ENCODE measurements at places on chromosomes 6 and 20.
A peak's percentile ranks its signal among the peaks of the same experiment; 100 is the strongest.

- no peak for DNase-seq
Measured at GRCh38 chr6:13697857-13698256, 13.8 kb downstream of the RANBP9 start.

DNA sequence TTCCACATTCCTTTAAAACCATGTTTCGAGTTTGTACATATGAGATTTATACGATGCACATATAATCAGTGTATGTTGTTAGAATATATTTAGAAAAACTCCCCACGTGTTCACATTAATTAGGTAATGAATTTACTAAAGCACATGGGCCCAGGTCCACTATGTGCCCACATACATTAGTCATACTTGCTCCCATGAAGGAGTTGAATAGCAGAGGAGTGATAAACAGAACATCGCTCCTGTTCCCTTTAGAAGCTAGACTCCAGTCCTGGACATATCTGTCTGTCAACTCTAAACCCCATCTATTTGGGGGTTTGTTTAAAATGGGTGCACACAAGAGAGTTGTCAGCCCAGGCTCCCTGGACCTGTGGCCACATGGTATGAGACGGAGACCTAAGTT lies 108.1 kb upstream of the TIAM2 start:
- DNase-seq: no peak

GRCh38 chr20:41072190-41072863 lies 43.7 kb downstream of the TOP1 start:
- no peak for DNase-seq

DNA sequence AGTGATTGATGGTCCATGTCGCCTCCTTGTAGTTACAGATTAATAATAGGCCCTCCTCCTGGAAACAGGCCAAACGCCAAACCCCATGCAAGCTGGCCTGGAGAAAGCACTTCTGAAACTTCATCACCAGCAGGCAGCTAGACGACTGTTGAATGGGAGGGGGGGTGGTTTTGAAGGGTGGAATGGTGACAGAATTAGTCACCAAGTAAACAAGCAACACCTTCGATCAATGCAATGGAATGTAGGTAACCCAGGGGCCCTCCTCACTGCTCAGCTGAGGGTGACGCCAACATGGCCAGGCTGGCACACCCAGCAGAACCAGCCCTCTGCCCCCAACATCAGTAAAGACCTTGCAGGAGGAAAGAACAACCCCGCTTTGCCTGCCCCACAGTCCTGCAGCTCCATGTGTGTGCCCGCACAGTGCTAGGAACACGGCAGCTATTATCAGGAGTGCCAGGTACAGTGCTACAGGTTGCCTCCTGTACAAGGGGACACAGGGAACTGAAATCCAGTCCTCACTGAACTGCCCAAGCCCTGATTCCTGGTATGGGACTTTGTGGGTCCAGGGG lies 2.7 kb downstream of the BCAS1 start:
- DNase-seq: no peak

DNA sequence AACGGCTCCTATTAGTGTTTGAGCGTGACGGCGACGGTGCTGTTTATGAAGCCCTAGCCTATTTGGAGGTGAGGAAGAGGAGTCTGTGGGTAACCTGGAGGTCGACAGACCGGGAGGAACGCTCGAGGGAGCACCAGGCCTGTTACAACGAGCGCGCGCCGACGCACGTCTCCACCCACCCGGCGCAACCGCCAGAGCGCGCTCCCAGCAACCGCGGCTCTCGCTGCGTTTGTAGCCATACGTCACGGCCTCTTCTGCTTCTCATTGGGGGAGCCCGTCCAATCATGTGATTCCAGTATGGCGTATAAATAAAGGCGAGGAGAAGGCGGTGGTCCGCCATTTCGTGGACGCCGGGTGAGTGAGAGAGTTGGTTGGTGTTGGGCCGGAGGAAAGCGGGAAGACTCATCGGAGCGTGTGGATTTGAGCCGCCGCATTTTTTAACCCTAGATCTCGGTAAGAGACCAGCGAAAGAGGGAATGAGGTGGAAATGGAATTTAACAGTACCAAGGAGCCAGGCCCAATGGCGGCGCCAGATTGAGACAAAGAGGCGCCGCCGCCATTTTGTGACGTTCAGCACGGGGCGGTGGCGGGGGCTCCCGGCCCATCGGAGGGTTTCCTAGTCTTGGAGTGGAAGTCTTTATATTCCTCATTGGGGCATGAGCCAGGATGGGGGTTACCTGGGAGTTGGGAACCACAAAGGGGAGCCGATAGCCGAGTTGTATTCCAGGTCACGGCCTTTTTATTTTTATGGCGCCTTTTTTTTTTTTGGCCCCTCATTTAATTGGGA lies at the start of gene SRSF3:
Gene SRSF3 (plus strand): TSS at position 334 of the 787 bp plus-strand sequence. CDS start 2,401 bp downstream, outside the sequence.
- peak; percentile 94 for DNase-seq

DNA sequence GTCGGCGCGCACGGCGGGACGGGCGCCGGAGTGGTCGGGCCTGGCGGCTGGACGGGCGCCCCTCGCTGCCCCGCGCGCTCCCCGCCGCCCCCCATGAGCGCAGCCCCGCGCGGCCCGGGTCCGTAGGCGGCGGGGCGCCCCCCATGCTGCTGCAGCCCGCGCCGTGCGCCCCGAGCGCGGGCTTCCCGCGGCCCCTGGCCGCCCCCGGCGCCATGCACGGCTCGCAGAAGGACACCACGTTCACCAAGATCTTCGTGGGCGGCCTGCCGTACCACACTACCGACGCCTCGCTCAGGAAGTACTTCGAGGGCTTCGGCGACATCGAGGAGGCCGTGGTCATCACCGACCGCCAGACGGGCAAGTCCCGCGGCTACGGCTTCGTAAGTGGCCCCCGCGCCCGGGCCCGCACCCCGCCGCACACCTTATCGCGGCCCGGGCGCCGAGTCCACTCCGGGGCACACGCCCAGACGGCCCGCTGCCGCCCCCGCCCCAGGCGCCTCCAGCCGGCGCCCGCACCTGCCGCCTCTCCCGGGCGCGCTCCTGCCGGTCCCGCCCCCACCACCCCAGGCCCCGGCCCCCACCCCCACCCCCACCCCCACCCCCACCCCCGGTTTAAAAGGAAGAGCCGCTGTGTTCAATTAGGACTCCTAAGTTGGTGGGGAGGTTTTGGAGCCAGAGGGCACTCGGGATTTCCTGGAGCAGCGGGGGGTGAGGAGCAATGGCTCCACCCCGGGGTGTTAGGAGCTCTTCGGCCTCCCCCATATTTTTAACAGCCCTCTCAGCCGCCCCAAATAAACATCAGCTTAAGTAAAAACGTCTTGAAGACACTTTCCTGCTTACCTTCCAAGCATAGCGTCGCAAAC lies 474 bp downstream of the RBM38 start:
- no peak for DNase-seq

- DNase-seq: no peak
Measured at GRCh38 chr20:41095110-41095969, 42.0 kb upstream of the PLCG1 start.

- DNase-seq: no peak
Measured at GRCh38 chr20:57240581-57241362, 25.7 kb downstream of the BMP7 start.

DNA sequence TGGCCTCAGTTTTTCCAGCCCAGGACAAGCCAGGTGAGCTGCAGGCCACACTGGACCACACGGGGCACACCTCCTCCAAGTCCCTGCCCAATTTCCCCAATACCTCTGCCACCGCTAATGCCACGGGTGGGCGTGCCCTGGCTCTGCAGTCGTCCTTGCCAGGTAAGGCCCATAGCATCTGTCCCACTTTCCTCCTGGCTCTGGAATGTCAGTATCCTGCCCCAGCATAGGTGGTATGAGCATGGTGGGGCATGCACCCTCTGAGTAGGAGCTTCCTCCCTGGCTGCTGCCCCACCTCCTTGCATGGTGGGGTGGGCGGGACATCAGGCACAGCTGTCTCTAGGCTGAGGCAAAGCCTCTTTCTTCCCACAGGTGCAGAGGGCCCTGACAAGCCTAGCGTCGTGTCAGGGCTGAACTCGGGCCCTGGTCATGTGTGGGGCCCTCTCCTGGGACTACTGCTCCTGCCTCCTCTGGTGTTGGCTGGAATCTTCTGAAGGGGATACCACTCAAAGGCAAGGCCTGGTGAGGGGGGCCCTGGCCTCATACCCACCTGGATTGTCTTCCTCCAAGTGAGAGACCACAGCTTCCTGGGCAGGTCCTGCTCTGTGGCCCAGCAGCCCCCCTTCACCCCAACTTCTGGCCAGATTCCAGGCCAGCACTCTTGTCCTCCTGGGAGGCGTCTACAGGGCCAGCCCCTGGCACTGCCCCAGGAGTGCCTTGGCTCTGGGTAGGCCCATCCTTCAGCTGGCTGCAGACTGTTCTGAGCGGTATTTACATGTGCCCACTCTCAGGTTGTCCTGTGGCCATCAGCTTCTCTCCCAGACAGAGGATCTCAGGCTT lies 9.1 kb downstream of the PI16 start:
- DNase-seq: no peak

DNA sequence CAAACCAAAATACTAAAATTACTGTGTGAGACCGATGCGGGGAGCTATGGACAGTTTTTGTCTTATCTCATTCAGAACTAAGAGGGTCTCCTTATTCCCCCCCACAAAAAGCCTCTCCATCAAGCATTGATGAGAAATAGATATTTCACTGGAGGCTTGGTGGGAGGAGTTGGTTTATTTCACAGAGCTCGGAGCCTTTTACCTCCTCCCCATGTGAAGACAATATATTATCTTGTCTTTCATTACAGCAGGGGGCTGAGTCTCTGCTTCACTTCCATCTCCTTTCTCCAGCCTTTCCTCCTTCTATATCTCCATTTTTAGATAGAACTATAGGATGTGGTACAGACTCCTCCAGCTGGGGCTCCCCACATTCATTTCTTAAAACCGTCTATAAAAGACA lies 29.9 kb upstream of the MRAP2 start:
- DNase-seq: no peak

DNA sequence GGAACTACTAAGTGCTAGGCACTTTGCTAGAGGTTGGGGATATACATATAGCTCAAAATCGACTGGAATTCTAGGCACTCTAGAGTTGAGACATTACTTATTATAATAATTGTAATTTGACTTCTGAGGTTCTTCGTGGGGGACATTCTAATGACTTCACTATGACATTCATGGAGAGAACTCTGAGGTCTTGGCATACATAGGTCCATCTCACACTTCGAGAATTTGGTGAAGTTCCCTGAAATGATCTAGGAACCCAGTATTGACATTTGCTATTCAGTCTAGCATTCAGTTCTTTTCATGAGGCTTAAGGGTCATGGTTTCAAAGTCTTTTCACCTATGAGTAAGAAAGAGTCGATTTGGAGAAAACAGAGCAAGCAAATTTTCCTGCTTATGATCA lies 446.6 kb upstream of the JAG1 start:
- DNase-seq: no peak

- DNase-seq: no peak
Measured at GRCh38 chr20:61753316-61753942, 312.3 kb downstream of the TAF4 start.

DNA sequence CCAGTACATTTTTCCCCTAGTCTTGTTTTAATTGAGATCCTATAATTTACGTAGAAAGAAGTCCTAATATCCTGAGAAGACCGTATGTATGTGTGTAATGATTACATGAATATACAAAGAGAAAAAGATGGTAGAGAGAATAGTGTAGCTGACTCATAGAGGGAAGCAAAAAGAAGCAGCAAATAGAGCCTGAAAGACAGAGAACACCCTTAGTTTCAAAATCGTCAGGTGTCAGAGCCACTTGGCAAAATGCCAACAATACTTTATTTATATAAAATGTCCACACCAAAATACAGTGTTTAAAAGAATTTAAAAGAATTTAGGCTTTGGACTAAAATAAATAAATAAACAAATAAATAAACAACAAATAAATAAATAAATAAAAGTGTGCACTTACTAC lies 1414.1 kb upstream of the EYS start:
- no peak for DNase-seq

GRCh38 chr6:165376100-165376499 lies 66.7 kb upstream of the C6orf118 start:
- no peak for DNase-seq

DNA sequence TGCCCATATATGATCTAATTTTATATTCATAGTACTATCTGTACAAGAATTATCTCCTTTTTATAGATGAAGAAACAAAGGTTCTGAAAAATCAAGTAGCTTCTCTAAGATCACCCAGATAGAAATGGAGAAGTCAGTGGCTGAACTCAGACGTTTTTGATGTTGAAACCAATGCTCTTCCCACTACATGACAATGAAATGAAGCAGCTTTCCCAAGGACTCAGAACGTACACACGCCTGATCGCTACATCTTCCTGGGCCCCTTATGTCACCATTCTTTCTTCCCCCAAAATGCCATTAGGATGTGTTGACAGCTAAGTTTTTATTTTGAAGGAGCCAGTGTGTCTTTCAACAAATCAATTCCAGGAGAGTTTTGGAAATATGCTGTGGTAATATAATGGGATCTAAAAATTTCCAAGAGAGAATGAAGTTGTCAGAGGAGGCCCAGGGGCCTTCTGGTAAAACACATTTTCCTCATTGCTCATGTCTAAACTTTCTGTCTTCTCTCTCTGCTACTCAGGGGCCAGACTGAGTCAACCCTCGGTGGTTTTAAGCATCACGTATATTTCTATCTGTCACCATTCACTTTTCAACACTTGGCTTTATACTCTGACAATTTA lies 98.1 kb upstream of the COL21A1 start:
- DNase-seq: no peak

DNA sequence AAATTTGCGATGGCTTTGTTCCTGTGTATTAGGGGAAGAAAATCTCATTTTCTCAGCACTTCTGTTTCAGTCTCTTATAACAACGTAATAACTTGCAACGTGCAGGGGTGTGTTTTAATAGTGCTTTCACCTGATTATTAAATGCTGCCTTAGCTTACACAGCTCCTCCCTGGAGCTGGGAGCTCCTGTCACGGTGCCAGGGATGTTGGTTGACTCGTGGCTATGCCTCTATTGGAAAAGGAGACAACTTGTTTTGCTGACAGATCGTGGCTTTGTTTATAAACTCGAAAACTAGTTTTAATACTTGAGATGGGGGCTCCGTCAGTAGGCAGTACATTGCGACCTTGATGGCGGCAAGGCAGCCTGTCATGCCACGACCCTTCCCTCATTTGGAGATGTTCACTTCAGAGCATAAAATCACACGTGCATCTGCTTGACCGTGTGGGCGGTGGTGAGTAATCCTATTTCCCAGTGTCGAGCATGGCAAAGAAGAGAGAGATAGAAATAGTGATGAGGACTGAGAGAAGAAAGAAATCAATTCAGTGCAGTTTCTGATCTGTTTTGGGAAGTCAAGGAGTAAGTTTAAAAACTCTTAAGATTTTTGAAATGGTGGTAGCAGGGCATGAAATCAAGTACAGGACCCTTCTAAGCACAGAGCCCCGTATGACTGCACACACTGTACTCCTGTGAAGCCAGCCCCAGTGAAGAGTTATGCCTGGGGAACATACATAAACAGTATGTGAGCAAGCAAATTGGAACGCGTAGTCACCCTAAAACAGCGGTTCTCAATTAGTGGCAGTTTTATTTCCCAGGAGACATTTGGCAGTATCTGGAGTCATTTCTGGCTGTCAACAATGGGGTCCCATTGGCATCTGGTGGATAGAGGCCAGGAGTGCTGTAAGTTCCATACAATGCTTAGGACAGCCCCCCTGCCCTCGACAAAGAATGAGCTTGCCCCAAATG lies 147.2 kb downstream of the DOK5 start:
- no peak for DNase-seq

- DNase-seq: no peak
Measured at GRCh38 chr20:18909254-18909653, 95.7 kb downstream of the SCP2D1 start.

GRCh38 chr6:81214414-81215091 lies 537.9 kb downstream of the TENT5A start:
- no peak for DNase-seq

- no peak for DNase-seq
Measured at GRCh38 chr6:17418281-17419188, 25.1 kb downstream of the CAP2 start.

- no peak for DNase-seq
Measured at GRCh38 chr20:58344741-58345140, 35.2 kb downstream of the RAB22A start.

GRCh38 chr6:6590530-6590929 lies 2.0 kb downstream of the LY86 start:
- no peak for DNase-seq

Data from NCI-H1436 treated with DMSO at 0.1 percent for 48 hours (cell line).